ENCODE measurements at places on chromosomes 2 and 18. TPM values are rescaled to one million over a fixed set of nuclear protein-coding genes. Genes with fewer than 3 reads are reported as not detected.

The SERPINB11 gene
- polyA plus RNA-seq, result not detected

The CEP192 gene
- 46.6 TPM for polyA plus RNA-seq

GRCh38 chr18:23142251-23142929, 7.1 kb downstream of the CABLES1 start:
- no peak for DNase-seq

DNA sequence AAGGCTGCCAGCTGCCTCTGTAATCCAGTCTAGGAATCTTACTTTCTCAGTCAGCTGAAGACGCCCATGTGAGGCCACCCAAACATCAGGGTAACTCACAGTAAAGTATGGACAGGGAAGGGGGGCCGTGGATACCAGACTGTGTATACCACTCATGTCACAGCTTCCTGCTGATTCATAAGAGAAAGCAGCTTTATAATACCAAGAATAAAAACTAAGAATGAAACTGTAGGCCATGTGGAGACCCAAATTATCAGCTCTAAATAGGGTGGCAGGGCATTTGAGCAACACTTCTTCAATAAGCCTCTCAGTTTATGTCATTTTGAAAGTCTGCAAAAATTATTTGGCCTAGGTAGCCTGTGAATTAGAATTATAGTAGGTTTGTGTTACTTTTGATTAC, 115.0 kb upstream of the CDCA7 start:
- DNase-seq, result no peak
